Amniotic epithelial cell (primary cell): ENCODE measurements at places on chromosomes 5 and 9.

- DNase-seq: peak; percentile 76
These were observed 90.6 kb downstream of the LMX1B start for GRCh38 chr9:126704157-126704891.

- peak; percentile 33 for DNase-seq
These were observed 100.1 kb upstream of the TNFAIP8 start for GRCh38 chr5:119255571-119256356.

GRCh38 chr5:15116996-15117395 lies 245.4 kb upstream of the ANKH start:
- no peak for DNase-seq

DNA sequence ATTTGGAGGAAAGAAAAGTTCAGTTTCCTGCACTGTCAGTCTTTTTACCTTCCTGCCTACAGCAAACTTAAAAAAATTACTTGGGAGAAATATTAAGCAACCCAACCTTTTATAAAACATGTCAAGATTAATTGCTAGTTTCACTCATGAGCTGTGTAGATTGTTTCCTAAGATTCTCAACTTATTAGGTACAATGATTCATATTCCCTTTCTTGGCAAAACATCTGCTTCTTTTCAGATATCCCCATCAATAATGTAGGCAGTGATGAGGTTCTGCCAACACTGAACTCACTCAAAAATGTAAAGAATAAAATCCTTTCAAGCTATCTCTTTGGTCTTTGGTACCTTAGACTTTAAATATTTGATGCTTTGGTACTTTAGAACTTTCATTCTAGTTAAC lies 56.0 kb downstream of the ISL1 start:
- no peak for DNase-seq

GRCh38 chr5:93246090-93246855 lies 334.7 kb downstream of the NR2F1-AS1 start:
- DNase-seq: peak; percentile 83
